T47D (cell line): ENCODE measurements at places on chromosomes 2 and 18.
A peak's percentile ranks its signal among the peaks of the same experiment; 100 is the strongest.

- no peak for DNase-seq
These were observed 4.9 kb upstream of the CHN1 start for GRCh38 chr2:175009917-175010621.

- no peak for DNase-seq
These were observed 15.4 kb downstream of the MRPL44 start for GRCh38 chr2:223972656-223973102.

GRCh38 chr2:37507703-37508102, 163.3 kb downstream of the QPCT start:
- no peak for DNase-seq

DNA sequence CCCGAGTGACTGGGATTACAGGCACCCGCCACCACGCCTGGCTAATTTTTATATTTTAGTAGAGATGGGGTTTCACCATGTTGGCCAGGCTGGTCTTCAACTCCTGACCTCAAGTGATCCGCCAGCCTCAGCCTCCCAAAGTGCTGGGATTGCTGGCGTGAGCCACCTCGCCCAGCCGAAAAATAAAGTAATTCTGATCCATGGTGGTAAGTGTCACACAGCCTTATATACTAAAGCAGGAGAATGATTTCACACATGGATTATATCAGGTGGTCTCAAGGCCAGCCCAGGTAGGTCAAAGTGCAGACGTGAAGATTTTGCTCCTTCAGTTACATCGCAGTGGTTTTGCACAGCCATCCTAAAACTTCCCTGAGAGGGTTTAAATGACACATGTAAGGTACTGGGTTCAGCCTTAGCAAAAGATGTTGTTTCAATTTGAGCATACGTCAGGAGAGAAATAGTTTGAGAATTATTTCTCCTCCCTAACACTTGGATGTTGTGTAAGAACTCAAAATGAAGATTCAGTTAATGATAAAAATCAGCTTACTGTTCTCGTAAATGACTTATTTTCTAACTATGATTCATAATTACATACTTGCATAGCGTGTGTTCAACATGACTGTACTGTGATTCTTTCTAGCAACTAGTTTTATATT, 93.0 kb upstream of the SLC39A10 start:
- DNase-seq = no peak

DNA sequence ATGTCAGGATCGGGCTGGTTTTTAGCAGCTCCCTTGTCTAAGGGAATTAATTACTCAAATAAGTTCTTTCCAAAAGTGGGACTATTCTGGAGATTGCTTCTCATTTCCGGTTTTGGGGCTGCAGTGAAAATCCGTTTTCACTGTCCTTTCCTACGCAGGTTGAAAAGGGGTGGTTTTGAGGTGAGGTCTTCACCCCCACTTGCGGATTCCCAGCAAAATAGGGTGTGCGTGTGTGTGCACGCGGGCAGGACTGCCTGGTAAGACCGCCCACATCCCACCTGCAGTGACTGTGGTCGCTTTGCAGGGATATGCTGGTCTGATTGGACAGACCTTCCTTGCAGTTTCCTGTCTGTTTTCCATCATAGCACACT, 472 bp upstream of the PLEKHM3 start:
- no peak for DNase-seq

GRCh38 chr18:42290318-42291307, 335.6 kb downstream of the PIK3C3 start:
- no peak for DNase-seq

DNA sequence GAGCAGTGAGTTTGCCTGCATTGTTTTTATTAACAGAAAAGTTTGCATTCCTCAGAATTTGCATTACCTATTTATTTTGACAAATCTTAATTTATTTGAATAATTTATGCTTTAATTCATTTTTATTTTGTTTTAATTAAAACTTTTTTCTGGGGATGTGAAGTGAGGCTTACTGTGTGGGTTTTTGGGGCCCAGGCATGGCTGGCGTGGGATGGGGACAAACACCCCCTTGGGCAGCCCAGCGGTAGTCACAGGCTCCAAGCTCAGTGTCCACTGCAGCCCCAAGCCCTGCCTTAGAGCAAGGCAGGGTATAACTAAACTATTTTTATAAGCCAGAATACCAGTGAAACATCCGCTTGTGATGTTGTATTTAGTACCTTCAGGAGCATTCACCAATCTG, 95.7 kb upstream of the PXDN start:
- no peak for DNase-seq

- DNase-seq = no peak
These were observed 36.5 kb downstream of the CFAP36 start for GRCh38 chr2:55555977-55556376.

GRCh38 chr18:58863539-58864145, 1.0 kb upstream of the ZNF532 start:
- DNase-seq = peak; percentile 64

DNA sequence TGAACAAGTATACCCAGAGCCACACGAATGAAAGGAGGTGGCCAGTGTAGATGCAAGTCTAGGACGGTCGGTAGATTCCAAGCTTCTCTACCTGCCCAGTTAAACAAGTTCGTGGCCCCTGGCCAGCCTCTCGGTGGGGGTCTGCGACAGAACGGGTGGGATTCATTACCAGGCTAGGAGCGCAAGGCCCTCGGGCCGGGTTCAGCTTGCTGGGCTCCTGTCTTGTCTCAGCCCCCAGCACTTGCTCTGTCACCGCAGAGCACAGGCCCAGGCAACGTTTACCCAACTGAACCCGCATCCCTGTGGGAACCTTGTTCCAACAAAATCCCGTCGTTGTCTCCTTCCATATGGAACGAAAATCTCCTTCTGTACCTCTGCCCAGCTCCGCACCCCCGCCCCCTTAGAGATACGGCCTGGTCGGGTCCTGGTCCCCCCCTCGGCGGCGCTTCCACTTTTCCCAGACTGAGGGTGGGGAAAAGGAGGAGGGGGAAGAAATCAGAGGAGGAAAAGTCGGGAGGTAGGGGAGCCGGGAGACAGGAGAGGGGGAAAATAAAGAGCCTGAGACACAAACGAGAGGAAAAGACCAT, 1.9 kb upstream of the EMX1 start:
- DNase-seq = no peak

DNA sequence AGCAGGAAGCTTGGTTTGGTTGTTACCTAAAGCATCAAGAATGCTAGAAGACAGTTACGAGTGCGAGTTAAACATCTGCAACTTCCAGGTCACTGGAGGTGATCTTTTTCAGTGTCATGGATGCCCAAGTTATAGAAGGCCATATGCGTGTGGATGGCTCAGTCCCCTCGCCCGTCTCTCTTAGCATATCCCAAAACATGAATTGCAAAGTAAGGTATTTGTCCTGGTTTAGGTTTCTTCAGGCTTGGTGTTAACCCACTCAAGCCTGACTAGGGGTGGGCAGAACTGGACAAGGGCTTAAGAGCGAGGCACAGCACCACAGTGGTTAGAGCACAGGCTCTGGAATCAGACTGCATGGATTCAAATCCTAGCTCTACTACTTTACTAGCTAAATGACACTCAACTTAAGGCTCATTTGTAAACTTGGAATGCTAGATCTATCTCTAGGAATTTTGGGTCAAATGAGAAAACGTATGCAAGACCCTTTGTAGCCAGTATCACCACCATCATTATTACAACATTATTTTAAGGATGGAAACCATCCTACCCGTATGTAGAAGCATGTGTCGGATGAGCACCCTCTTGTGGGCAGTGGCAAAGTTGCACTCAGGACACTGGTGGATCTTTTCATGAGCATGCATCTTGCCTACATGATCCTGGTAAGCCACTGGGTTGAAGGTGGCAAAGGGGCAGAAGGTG, 11.2 kb downstream of the ZNF142 start:
- DNase-seq = peak; percentile 40

DNA sequence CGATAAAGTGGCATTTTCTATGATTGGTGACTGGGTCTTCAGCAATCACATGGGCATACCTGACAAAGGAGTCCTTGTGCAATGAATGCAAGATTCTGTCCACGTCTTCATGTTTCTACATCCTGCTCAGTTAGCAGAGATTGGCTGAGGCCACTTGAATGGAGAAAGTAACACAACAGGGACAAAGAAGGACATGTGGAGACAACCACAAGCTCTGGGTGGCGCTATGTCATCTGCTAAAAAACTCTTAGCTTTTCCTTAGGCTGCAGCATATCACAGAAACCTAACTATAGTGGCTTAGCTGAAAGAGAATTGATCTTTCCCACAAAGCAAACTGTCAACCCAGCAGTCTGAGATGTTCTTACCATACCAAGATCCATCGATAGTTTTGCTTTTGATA, 1109.7 kb downstream of the SOCS6 start:
- peak; percentile 73 for DNase-seq

DNA sequence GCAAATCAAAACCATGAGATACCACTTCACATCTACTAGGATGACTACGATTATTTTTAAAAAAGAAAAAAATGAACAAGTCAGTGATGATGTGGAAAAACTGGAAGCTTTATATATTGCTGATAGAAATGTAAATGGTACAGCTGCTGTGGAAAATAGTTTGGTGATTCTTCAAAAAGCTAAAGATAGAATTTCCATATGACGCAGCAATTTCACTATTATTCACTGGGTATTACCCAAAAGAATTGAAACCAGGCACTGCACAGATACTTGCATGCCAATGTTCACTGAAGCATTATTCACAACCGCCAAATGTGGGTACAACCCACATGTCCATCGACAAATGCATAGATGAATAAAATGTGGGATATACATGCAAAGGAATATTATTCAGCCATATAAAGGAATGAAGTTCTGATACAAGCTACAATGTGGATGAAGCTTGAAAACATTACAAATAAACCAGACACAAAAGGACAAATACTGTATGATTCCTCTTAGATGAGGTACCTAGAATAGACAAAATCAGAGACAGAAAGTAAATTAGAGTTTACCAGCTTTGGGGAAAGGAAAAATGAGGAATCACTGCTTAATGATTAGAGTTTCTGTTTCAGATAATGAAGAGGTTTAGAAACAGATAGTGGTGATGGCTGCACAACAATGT, 11.1 kb downstream of the RTTN start:
- DNase-seq = no peak

DNA sequence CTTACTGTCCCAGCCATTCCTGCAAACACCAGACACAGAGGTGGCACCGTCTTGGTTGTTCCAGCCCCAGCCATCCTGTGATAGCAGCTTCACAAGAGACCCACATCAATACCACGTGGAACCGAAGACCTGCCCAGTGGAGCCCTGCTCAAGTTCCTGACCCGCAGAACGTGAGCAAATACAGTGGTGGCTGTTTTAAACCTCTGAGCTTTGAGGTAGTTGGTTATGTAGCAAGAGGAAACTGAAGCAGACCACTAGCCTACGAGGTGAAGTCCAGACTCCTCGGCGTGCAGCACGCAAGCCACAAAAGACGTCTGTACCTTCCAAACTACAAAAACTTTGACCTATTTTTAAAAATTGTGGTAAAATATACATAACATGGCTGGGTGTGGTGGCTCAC, 96.1 kb upstream of the ODC1 start:
- no peak for DNase-seq

DNA sequence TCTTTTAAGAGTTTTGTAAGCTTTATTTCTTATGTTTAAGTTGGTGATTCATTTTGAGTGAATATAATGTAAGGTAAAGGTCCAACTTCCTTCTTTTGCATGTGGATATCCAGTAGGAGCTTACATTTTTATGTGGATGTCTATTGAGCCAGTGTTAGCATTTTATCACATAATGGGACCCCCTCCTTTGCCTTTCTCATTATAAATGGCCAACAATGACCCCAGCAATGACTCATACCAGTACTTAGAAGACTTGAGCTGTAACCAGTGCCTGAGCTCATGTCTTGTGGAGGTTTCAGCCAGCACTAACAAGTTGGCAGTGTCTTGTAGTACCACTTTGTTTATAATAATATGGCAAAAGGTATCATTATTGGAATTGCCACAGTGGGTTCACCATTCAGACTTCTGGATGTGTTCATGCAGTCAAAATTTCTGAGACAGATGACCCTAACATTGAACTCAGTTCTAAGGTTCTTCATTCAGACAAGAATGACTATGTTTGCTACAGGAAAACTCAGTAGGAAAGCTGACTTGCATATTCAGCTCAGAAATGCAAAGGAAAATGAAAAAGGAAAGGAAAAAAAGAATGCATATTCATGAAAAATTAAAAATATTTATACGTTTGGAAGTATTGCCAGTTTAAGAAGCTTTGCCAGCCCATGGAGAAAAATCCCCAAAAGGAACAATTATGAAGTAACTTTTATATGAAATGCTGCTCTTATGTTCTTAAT, 41.0 kb downstream of the CDKL4 start:
- DNase-seq = no peak

DNA sequence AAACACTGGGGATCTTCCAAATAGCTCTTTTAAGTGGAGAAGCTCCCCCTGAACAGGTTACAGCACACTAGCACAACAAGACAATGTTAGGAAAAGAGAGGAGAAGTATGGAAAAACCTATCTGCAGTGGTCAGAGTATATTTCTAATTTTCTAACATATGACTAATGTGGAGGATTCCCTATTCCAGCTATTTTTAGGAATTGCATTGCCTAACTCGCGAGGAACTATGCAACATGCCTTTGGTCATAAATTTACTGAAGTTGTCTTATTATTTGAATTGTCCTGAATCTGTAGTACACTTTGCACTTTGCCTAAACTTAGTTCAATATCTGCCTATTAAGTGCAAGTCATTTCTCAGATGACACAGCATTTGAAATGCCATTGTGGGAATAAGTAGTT, 381.4 kb downstream of the CCDC85A start:
- DNase-seq = no peak

DNA sequence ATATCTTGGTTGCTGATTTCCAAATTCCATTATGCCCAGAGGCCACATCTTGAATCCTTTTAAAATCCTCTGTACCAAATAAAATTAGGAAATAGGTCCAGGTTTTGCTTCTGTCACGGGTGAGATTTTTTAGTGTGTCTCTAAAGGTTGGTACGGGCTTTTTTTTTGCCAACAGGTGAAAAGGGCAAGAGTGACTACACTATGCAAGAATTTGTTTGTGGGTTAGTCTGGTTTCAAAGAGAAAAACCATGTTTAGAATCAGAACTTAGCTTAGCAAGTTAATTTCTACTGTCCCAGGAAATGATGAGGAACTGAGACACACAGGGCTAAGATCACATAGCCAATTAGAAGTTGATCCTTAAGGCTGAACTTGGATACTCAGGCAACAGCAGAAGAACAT, 41.7 kb downstream of the POLR1A start:
- DNase-seq = no peak
